ENCODE measurements at places on chromosomes 6 and 20.

DNA sequence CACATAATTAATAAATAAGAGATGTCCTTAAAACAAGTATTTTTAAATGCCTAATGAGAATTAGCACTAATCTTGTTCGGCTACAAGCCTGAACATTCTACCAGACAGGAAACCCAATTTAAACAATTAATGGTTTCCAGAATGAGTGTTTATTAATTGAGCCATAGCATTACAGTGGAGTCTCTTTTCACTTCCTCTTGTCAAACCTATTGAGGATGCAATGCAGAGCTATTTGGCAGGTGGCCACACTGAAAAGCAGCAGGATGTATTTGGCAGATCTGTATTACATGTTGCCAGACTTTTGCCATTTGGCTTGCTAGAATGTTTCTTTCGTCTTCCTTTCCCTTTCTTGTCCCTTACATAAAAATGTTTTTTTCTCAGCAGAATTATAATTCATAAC, 475.2 kb upstream of the MARCKS start:
- DNase-seq = no peak

GRCh38 chr6:134287859-134288537, 29.9 kb downstream of the SGK1 start:
- no peak for DNase-seq

DNA sequence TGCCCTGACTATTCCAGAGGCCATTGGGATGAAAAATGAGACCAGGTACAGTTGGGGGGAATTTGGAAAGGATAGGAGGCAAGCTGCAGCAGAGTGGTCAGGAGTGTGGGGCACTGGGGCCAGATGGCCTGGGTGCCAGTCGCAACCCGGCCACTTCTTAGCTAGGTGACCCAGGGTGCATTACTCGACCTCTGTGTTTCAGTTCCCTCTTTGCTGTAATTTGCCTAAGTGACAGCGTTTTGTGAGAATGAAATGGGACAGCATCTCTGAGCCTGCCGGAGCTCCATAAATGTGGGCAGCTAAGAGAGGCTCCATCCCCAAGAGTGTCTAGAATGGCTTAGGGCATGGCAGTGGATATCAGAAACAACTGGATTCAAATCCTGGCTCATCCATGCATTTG, 13.9 kb downstream of the LRFN2 start:
- DNase-seq = no peak

DNA sequence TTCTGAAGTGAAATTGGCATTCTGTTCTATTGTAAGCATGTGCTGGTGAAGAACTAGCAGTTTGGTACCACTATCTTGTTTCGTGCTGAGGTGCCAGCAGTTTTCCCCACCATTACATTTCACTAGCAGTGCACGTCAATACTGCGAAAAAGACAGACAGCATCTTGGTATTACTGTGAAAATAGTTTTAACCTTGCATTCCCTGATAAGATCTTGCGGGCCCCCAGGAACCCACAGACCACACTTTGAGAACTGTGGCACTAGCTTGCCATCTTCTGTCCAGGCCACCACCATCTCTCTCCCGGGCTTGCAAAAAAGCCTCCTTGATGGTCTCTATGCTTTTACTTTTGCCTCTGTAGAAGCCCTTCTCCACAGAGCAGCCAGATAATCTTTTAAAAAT, 185.7 kb downstream of the BACH2 start:
- DNase-seq = peak; percentile 79

DNA sequence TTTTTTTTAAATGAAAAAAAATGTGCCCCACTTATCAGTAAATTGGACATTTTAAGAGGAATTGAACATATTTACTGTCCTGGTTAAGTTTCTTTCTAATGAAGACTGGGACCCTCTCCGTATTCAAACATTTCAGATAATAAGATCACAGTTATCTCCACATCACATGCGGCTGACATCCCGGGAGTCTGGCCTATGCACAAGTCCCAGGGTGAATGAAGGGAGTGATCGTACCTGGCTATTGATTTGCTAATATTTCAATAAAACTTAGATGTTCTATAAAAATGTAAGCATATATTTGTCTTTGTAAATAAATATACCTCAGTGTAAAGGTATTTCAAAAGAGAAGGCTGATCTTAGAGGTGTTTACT, 58.1 kb downstream of the FOXC1 start:
- no peak for DNase-seq

- no peak for DNase-seq
Observed at GRCh38 chr20:56517641-56518040, 6.9 kb upstream of the FAM209A start.

GRCh38 chr6:37665304-37665703, 32.4 kb downstream of the MDGA1 start:
- no peak for DNase-seq

DNA sequence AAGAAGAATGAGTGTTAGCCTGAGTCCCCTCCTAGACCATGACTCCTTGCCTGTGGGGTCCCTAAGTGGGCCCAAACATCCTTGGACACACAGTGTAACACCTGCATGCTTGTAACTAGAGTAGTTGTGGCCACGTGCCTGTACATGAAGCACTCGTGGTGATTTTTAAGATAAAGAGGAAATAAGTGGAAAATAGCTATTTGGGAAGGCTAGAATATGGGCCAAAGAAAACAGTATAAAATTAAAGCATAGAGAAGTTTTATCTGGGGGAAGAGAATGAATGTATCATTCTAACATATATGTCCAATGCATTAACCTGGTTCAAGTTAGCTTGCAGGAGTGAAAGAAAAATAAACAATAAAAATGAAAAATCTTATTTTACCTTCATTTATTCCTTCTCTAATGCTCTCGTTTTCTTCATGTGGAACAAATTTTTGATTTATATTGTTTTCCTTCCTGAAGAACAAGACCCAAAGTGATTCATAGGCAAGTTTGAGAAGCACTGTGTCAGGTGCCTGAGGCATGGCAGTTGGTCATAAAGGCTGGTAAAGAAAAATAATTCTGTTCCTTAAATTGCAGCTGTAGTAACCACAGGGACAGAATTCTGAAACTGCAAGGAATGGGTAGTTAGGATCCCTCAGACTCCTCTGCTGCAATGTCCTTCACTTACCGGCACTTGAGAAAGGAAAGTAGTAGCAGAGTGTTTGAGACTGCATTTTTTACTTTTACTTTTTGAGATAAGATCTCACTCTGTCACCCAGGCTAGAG, 8.5 kb upstream of the CST3 start:
- no peak for DNase-seq

GRCh38 chr20:56439771-56440291, 27.8 kb downstream of the CASS4 start:
- DNase-seq = no peak

DNA sequence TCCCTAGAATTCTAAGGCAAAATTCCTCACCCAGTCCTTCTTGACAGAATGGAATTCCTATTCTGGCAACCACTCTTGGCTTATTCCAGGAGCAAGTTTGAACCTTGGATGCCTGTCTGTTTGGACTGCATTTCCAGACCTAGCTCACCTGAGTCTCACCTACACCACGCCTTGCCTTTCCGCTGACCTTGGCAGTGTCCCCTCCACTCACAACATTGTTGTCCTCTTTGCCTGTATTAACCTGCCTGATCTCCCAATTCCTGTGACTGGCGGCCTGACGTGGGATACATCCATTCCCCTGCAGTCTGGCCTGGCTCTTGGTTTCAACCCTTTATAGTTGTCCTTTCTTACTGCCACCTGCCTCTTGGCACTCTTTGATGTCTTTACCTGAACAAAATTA, 281.4 kb upstream of the SOX4 start:
- no peak for DNase-seq

- DNase-seq = no peak
Observed at GRCh38 chr6:134316733-134317431, 1.0 kb downstream of the SGK1 start.

- DNase-seq = no peak
Observed at GRCh38 chr6:124963416-124963785, 1.2 kb downstream of the RNF217 start.

DNA sequence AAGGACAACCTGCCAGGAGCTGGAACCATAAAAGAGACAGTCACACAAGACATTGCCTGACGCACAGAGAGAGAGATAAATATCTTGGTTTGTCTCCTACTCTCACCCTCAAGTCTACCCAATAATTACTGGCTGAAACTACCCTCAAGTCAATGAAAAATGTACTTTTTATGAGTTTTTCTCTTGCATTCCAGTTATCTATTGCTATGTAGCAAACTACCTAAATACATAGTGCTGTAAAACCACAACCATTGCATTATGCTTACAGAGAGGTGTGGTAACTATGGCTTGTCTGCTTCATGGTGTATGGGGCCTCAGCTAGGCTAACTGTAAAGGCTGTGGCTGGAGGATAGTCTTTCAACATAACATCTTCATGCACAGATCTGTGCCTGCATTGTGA, 247.8 kb downstream of the HAO1 start:
- DNase-seq = no peak

- peak; percentile 67 for DNase-seq
Observed at GRCh38 chr20:3781153-3781910, at the start of gene SPEF1. Gene SPEF1, minus strand, starts transcription at chr20:3781448. Its CDS starts 161 bp downstream, at chr20:3781287.

GRCh38 chr6:22248513-22249308, 48.1 kb downstream of the PRL start:
- no peak for DNase-seq

- DNase-seq = no peak
Observed at GRCh38 chr20:19555726-19556125, 202.3 kb upstream of the RIN2 start.

DNA sequence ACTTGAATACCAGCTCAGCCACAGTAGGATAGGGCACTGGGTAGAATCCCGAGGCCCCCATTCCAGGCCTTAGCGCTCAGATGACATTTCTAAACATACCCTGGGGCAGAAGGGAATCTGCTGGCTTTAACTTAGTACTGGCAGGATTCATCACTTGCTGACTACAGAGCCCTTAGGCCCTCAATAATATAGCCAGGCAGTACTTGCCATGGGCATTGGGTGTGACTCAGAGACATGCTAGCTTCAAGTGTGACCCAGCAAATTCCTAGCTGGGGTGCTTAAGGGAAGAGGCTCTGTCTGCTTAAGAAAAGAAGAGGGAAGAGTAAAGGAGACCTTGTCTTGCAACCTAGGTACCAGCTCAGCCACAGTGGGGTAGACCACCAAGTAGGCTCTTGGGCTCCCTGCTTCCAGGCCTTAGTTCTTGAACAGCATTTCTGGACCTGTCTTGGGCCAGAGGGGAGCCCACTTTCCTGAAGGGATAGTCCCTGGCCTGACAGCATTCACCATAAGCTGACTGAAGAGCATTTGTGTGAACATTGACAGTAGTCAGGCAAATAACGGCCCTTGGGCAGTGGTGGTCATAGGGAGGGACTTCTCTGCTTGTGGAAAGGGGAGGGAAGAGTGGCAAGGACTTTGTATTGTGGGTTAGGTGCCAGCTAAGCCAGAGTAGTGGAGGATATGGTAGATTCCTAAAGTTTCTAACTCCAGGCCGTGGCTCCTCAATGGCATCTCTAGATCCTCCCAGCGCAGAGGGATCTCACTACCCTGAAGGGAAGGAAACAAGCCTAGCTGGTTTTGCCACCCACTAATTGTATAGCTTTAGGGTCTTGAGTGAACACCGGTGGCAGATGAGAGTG, 48.5 kb upstream of the HACE1 start:
- DNase-seq = no peak

GRCh38 chr20:57685146-57685758, 24.6 kb downstream of the PMEPA1 start:
- DNase-seq = no peak

DNA sequence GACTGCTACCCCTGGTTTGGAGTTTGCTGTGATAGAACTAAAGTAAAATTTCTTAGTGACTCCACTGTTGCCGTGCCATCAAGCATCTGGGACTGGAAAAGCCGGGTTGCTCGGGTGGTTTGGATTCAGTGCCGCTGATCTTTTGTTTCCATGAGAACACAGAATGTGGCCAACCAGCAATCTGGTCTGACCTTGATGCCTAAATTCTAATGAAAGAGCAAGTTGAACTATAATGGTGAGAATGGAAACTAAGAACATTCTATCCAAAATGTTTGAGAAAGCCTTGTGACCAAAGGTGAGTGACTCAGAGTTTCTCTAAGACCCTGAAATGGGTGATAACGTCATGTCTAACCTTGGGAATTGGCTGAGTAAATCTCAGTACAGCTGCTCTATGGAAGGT, 9.9 kb upstream of the PI16 start:
- no peak for DNase-seq

GRCh38 chr6:150992262-150992661, 126.8 kb downstream of the MTHFD1L start:
- no peak for DNase-seq

DNA sequence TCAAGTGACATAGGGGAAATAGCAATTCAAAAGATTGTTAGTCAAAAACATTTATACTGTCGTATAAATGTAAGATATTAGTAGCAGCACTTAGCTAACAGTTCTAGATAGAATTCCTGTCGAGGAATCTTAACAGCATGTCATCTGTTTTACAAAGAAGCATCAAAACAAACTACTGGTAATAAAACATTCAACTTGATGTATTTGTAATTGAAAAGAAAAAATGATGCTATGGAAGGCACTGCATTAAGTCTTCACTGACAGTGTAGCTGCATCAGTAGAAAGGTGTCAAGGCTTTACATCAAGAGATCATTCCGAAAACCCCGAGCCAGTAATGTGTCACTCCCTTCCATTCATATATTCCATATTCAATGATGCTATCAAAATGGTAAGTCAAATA, 223.5 kb downstream of the TBC1D32 start:
- DNase-seq = no peak
